ENCODE measurements at places on chromosomes 1 and 21. TPM values are rescaled to one million over a fixed set of nuclear protein-coding genes. Genes with fewer than 3 reads are reported as not detected.

DNA sequence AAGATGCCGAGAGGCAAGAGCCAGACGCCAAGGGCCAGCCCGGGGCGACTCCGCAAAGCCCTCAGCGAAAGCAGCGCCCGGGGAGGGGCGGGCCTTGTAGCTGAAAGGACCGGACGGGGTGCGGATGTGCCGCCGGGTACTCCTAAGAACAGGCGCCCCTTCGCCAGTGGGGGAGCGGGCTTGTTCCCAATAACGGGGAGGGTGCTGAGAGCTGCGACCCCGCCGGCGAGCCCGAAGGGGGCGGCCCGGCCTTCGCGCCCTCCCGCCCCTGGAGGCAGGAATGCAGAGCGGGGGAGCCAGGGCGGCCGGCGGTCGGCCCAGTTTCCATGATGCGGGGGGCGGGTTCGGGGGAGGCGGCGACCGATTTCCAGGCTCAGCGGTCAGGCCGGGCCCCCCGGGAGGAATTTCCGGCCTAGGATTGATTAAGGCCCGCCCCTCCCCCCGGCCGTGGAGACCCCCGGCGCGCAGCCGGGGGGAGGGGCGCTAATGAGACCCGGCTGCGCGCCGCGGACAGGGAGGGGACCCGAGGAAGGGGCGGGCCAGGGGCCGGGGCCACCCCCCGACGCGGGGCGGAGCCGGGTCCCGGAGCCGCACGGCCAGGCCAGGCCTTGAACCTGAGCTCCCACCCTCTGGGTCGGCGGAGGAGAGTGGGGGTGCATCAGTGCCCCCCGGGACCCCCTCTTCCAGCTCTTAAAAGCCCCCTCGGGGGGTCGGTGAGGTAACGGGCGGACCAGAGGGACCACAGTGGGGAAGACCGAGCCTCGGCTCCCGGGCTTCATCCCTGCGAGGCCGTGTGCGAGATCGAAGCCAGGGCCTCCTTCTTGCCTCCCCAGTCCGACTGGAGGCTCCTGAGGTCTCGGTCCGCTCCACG lies 898 bp upstream of the TMEM200B start:
- peak; percentile 88 for DNase-seq

DNA sequence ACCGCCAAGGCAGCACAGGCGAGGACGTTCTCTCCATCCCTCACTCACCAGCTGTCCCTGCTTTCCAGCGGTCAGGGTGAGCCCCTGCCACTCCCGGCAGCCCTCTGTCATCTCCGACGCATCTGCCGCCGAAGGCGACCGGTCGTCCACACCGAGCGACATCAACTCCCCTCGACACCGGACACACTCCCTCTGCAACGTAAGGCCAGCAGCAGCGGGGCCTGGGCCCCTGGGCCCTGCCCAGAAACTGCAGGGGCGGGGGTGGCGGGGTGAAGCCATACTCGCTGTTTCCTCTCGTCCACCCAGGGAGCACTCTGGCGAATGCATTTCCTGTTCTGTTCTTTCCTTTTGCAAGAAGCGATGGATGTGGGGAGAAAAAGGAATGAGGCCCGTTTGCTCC lies 93.4 kb upstream of the TMEM51 start:
- DNase-seq, result no peak

DNA sequence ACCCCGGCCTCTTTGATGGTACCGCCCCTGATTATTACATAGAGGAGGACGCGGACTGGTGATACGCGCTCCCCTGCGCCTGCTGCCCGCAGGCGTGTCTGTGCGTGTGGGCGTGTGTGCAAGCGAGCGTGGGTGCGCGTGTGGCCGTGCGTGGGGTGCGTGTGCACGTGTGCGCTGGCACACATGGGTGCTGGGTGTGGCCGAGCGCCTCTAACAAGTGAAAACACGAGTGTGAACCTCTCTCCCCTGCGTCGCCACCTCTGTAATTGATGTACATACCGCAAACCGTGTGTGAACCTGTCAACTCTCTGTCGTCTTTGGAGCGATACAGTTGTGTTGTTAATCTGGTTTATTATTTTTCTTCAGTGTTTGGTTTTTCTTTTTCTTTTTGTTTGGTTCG lies 87.8 kb upstream of the TMEM51 start:
- DNase-seq, result no peak

DNA sequence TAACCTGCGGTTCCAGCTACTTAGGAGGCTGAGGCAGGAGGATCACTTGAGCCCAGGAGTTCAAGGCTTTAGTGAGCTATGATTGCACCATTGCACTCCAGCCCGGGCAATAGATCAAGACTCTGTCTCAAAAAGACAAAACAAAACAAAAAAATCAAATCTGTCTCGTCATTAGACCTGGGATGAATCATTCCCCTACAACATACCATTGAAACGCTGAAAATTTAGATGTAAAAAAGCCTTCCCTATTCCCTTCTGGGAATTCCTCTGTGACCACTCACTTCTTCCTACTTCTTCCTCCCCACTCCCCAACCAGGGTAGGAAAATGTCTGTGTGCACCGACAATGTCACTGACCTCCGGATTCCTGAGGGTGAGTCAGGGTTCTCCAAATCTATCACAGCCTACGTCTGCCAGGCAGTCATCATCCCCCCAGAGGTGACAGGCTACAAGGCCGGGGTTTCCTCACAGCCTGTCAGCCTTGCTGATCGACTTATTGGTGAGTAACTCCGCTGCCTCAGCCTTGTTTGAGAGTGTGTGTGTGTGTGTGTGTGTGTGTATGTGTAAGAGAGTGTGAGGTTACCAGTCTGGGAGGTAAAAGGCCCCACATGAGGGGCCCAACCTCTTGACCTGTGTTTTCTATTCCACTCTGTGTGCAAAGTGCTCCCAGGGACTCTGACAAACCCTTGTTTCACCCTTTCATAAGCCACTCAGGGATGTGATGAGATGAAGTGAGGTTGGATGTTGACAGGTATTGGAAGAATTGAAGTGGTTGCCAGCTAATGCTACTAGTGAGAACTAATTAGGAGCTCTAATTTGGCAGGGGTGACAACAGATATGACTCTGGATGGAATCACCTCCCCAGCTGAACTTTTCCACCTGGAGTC lies 16.3 kb upstream of the SARS1 start:
- DNase-seq, result no peak

GRCh38 chr1:23720256-23720995 lies 22.8 kb upstream of the ELOA start:
- DNase-seq, result no peak

DNA sequence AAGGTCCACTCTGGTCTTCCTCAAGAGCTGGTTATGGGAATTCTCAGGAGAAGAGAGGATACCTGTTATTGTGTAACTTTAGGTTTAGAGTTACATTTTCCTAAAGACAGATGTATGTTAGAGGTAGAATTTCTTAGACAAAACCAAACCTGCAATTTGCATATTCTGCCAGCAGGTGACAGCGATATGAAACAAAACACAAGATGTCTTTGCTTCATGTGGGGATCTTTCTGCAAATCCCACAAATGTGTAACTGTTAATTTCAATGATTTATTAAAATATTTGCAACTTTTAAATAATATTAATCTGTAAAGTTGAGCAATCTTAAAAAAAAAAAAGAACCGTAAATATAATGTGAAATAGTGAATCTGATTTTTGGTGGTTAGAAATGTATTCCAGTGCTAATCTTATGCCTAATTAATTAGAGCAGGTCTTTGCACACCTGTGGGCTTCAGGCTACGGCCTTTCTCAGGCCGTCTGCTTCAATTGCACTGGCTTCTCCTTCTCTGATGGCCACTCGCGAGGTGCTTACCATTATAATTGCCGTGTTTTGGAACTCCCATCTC lies 33.4 kb downstream of the FAM78B start:
- DNase-seq, result no peak

DNA sequence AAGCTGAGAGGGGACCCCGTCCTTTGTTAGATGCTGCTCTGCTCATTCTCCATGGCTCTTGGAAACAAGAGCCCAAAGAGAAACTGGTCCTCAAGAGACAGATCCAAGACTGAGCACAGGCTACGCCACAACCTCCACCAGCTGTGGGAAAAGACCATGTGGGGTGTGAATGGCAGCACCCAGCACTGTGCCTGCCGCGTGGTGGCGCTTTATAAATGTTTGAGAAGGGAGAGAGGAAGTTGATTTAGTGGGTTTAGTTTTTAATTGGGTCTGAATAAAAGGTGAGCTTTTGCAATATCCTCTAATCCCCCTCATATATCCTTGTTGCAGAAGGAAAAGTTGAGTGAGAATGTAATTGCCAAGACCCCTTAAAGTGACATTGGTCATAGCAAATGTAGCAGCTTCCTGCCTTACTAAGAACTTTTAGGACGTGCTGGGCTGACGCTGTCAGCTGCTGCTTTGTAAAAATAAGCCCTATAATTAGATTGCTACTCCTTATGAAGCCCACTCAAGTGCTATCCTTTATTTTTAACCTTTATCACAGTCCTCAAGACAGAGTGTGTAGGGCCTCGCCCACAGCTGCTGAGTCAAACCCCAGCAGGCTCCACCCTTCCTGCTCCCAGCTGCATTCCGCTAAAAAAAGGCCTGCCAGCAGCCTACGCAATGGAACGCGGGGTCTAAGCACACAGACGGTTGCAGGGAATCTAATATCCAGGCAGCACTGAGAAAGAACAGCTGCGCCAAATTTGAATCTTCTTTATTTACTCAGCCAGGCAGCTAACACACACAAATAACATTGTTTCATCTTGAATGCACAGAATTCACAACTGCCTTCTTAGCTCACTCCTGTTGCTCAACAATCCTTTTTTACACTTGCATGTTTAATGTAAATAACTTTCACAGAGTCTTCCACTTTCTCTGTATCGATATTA lies 47.4 kb upstream of the PRDX6 start:
- peak; percentile 99 for DNase-seq

DNA sequence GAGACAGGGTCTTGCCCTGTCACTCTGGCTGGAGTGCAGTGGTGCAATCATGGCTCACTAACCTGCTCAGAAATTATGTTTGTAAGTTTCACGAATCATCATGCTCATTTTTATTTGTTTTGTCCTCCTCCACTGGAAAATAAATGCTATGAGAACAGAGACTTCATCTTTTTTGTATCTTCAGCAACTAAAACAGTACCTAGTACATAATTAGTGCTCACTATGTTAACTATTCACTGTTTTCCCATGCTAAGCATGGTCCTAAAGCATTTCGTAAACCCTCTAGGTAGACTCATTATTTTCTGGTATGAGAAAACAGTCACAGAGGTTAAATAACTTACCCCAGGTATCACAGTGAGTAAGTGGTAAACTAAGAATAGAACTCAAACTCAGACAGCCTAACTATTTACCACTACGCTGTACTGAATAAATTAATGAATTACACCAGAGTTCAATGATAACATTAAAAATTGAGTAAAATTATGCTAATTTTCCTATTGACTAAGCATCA lies 118.4 kb downstream of the RERE start:
- DNase-seq, result no peak

- no peak for DNase-seq
Measured at GRCh38 chr1:56223968-56224367, 355.4 kb downstream of the PLPP3 start.

DNA sequence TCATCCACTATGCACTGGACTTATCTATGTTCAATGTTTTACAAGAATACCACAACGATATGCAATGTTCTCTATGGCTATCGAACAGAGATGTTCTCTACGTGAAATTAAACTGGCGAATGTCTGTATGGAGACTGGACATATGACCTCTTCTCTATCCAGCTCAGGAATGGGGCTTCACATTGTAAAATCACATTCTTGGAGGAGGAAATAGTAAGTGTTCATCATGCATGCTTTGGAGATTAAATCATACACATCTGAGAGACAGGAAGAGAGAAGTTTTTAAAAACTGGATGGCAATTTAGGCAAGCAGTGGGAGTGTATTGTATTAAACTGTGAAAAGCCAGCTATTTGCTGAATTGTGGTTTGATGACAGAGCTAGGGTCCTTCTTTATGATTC lies 47.9 kb upstream of the RGL1 start:
- DNase-seq, result no peak

DNA sequence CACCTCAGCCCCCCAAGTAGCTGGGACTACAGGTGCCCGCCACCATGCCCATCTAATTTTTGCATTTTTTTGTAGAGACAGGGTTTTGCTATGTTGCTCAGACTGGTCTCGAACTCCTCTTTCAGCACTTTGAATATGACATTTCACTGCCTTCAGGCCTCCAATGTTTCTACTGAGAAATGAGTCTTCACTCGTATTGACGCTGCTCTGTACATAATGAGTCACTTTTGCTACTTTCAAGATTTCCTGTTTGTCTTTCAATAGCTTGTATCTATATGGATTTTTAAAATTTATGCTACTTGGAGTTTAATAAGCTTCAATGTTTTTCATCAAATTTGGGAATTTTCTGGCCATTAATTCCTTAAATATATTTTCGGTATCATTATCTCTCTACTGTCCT lies 64.7 kb downstream of the GORAB start:
- no peak for DNase-seq

DNA sequence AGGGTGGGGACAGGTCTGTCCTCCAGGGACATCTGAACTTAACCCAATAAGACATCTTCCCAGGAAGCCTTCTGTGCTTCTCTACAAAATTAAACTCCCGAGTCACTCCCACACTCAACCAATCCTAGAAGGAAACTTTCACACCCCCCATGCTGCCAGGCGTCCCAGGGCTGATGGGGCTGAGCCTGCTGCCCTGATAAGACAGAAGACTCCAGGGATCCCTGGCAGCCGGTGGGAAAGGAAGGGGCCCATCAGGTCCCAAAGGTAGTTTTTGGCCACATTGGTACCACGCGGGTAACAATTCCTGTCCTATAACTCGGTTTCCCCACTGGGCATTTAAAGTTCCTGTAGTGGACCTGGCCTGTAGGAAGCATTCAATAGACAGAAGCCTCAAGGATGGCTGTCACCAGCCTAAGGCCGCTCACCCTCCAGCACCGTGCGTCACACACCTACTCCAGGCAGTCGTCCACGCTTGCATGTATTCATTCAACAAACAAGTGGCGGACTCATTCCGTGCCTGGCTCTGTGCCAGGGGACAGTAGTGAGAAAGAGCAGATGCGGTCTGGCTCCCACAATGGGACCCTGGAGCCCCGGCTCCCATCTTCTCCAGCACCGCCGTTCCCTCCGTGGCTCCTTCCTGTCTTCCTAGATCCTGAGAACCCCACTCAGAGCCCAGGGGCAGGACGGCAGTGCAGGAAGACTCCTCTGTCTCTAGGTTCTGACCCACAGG lies 465.2 kb downstream of the NPHP4 start:
- DNase-seq, result no peak

- no peak for DNase-seq
Measured at GRCh38 chr1:6358757-6359201, 34.8 kb downstream of the ACOT7 start.

DNA sequence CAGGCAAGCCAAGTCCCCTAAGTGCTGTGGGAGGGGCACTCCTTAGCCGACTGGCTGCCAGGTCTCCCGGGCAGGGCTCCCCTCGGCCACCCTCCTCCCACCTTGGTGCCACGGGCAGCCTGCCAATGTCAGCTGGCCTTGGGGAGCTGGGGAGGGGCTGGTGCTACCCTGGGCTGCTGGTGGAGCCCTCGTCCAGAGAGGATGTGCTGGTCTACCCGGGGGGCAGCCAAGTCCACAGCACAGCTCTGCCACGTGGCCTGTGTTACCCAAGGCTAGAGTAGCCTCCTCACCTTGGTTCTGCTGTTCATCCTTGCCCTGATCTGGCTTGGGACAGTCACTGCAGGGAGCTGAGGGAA lies 42.9 kb downstream of the CRYAA start:
- no peak for DNase-seq

Gene C1orf94
- 0.10 TPM for total RNA-seq

Gene ZNF672
- 11.2 TPM for total RNA-seq

Gene FMN2
- 0.69 TPM for total RNA-seq

Gene NSL1
- 29.6 TPM for total RNA-seq

Gene SYT2
- total RNA-seq, result 0.10 TPM

Gene MTF2
- total RNA-seq, result 35.4 TPM

Gene PPIAL4G
- total RNA-seq, result under 0.01 TPM

Gene TIAM1
- total RNA-seq, result 67.8 TPM

Gene MYOG
- total RNA-seq, result 11.0 TPM

Gene COL6A1
- total RNA-seq, result 545 TPM

Data from skin of body (tissue), 3 donors.